WTC11 (cell line): ENCODE measurements at places on chromosomes 12 and 14.

GRCh38 chr14:67331368-67332125 lies 28.1 kb downstream of the ATP6V1D start:
- DNase-seq: no peak

- no peak for DNase-seq
Measured at GRCh38 chr12:104147346-104147745, 9.3 kb upstream of the NFYB start.

GRCh38 chr12:3772380-3772779 lies 19.5 kb upstream of the CRACR2A start:
- no peak for DNase-seq

DNA sequence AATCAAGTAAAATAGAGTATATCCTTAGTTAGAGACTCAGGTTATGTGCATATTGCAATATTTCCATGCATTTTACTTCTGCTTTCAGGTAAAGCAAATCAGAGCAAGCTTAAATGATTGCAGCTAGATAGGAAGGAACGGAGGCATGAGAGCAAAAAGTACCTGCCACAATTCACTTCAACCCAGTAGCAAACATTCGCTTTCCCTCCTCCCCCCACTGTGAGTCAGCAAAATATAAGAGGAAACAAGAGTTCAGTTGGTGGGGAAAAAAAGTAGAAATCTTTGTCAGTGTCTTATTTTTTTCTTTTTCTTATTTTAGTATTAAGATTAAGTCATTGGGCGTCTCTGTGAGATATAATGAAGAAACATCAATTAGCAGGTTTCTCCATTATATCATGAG lies 475.4 kb downstream of the NPAS3 start:
- no peak for DNase-seq

DNA sequence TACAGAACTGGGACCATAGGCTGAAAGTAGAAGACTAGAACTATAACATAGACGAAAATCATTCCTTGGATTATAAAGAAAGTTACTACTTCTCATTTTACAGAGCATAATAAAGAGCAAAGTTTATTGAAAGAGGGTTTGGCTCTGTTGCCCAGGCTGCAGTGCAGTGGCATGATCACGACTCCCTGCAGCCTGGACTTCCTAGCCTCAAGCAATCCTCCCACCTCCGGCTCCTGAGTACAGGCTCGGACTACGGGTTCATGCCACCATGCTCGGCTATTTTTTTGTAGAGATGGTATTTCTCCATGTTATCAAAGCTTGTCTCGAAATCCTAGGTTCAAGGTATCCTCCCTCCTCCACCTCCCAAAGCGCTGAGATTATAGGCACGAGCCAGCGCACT lies 190.1 kb upstream of the FOXG1 start:
- DNase-seq: no peak

- DNase-seq: no peak
Measured at GRCh38 chr12:110581931-110582275, 1.2 kb downstream of the PPTC7 start.

- no peak for DNase-seq
Measured at GRCh38 chr14:69289811-69290520, 30.0 kb downstream of the GALNT16 start.

DNA sequence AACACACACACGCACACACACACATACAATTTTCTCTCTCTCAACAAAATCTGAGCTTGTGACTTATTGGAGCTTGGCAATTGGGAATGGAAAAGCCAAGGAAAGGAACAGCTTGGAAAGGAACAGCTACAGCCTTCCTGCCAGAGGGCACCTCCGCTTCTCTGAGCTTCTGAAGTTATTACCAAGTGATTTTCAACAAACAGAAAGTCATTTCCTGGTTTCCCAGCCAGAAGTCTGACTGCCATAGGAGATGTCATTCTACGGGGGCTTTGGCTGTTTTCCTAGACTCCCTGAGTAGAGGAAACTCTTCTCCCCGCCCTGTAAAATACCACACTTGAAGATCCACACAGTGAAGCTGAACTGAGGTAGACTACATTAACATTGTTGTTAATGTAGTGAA lies 198.3 kb downstream of the CFAP54 start:
- DNase-seq: no peak

DNA sequence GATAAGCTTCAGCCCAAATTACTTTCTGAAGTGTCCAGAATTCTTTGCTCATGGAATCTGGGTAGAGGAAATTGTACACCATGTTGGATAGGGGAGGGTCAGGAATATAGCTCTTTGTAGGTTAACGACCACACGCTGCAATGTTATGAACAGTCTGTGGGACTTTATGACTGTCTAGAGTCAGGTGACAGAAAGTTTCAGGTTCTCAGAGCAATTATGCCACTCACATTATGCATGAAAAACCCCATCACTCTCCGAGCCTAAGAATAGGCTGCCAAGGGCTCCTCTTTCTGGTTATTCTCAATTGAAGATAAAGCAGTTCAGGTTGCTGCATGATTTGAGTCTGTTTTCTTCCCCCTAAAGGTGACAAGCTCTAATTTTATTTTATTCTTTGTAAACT lies 430.9 kb downstream of the ATP23 start:
- DNase-seq: no peak

- no peak for DNase-seq
Measured at GRCh38 chr12:52895726-52896189, 9.1 kb downstream of the KRT8 start.

GRCh38 chr12:116153113-116153512 lies 124.4 kb downstream of the MED13L start:
- no peak for DNase-seq

- DNase-seq: no peak
Measured at GRCh38 chr12:57623811-57624390, 9.1 kb downstream of the B4GALNT1 start.

DNA sequence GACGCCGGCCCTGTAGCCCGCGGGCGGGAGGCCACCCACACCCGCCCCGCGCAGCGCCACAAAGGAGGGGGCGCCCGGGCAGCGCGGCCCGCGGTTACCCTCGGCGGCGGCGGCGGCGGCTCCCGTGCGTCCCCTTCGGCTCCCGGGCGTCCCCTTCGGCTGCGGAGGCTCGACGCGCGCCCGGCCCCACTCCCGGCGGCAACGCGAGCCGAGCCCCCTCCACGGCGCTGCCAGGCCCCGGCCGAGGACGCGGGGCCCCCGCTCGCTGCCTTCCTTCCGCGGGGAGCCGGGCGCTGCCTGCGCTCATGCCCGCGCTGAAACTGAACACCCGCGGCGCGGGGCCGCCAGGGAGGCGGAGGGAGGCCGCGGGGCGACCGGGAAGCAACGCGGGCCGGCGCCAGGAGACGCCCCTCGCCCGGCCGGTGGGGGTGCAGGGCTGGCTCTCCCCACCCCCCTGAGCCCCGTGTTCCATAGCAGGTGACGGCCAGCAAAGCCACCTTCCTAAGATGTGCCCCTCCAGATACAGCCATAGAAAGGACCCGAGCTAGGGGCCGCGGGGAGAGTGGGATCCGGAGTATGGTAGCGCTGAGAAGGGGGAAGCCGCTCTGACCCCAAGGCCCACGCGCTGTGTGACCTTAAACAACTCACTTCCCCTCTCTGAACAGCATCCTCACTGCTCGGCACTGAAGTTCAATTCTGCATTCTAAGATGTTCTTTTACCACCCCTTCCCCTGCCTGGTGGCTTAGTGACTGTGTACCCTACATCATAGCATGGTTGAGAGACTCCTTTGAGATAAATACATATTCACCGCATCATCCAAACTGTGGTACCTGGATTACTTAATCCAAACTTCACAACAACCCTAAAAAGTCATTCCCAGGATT lies 42.8 kb downstream of the KDM2B start:
- DNase-seq: no peak
